ENCODE measurements at places on chromosomes 7 and 10. TPM values are rescaled to one million over a fixed set of nuclear protein-coding genes. Genes with fewer than 3 reads are reported as not detected.

- DNase-seq = no peak
Measured at GRCh38 chr7:608954-609353, 89.3 kb upstream of the PDGFA start.

DNA sequence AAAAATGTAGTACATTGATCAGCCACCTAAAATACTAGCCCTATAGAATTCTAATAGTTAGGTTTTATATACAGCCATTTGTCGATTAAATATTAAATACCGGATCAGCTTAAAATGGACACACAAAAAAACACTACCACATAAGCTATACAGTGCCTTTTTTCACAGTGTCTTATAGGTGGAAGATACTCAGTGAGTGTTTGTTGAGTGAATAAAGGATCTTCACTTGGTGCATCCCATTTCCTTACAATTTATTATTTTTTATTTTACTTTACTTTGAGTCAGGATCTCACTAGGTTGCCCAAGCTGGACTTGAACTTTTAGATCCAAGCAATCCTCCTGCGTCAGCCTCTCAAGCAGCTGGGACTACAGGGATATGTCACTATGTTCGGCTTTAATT, 335.4 kb upstream of the KAT6B start:
- DNase-seq = no peak

Gene FHIP2A
- 37.6 TPM for total RNA-seq

Gene CYP2C19
- not detected for total RNA-seq

Gene UBE2H
- 120 TPM for total RNA-seq

Gene KIF20B
- 36.0 TPM for total RNA-seq
